ENCODE measurements at places on chromosomes 1 and 21.

GRCh38 chr21:43984905-43985689 is 27.0 kb upstream of the TRAPPC10 start:
- DNase-seq: no peak

DNA sequence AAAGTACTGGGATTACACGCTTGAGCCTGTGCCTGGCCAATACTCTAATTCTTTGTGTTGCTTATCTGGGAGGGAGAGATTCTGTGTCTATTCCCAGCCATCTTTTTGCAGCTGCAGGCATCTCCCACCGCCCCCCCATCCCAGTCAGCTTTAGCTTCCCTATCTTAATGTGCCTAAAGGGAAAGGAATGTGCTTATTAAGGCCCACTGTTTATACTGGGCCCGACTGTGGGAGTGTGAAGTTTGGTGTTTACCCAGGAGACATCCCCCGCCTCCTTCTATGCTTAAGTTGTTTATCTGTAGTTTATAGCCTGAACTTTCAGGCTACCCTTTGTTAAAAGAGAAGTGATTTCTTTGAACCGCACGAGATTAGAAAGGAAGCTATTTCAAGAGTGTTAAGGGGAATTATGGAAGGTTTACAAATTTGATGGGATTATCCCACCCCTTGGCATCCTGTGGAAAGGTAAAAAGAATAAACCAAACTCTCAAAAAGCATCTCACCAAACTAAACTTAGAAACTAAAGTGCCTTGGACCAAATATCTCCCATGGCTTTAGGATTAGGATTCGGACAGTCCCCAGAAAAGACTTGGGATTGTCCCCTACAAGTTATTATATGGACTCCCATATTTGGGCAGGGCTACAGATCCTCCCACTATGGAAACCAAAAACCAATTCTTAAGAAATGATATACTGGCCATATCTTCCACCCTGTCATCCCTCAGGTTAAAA is 25.5 kb upstream of the ZNF496 start:
- no peak for DNase-seq

GRCh38 chr1:39632682-39633417 is 6.6 kb downstream of the HEYL start:
- peak; percentile 86 for DNase-seq

DNA sequence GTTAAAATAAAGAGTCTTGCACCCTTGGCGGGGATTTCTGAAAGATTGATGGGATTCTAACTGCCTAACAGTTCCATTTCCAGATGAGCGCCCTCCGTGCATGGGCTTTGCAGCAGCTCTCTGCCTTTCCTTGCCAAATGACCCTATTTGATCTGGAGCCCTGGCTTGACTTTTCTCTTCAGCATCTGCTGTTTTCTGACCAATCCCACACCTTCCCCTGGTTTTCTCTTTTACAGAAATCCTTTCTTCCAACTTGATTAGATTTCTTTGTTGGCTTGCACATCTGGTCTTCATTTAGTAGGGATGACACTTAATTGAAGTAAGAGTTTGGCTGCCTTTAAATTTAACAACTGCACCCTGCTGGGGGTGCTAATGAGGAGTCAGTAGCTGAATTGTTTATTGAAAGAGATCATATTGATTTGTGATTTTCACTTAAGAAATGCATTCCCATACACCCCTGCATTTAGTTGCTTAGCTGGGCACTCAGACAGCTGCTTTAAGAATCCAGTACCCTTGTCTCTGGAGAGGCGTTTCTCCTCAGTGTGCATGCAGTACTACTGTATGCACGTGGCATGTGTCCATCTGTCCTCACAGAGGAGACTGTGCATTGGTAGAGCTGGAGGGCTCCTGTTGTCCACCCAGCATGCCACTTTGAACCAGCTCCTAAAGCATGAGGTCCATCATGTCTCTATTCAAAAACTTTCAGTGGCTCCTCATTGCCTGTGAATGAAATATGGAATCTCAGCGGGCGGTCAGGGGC is 99.7 kb downstream of the NOS1AP start:
- no peak for DNase-seq

- no peak for DNase-seq
Measured at GRCh38 chr1:157097692-157098091, 1.9 kb downstream of the ETV3L start.

DNA sequence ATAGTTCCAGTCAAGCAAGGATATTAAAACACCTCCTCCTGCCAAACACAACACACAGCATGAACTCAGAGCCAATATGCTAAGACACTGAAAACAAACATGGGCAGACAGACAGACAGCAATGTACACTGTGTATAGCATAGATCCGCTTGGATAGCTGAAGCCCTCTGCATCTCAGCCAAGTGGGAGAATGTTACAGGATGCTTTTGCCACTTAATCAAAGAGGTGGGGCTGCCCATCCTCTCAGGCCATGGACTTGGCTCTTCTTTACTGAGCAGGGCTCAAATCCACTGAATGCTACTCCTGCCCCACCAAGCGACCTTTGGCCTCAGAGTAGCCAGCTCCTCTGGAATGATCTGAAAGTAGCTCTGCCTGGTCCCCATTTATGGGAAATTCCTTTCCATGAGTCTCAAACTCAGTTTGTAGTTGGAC is 64.7 kb upstream of the NGF start:
- no peak for DNase-seq

DNA sequence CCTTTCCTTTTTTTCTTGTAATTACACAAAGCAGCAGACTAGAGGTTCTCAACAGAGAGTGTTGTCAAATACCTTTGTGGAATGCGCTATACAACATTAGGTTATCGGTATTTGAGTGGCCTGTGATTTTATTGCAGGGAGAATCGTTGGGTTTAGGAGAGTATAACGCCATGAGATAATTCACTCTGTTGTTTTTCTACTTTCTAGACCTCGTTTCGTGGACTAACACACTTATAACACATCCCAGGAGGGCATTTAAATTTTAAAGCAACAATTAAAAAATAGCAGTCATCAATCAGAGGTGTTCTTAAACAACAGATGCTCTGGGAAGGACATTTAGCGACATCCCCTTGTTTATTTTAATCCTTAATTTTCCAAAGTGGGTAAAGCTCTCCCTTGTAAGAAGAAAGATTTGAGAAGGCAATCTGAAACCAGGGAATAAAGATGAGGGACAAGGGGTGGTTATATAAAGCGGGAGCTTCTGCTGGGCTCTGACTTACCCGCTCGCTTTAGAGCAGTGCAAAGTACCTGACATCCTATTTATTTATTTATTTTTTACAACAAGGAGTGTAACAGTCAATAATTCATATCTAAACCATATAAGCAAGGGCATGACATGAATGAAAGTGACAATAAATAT is 4.9 kb downstream of the PBX1 start:
- no peak for DNase-seq

GRCh38 chr1:10651793-10652192 is 144.7 kb downstream of the CASZ1 start:
- DNase-seq: peak; percentile 58

GRCh38 chr1:201584471-201585092 is 45.7 kb downstream of the NAV1 start:
- no peak for DNase-seq

GRCh38 chr1:235098991-235099390 is 29.6 kb downstream of the TOMM20 start:
- DNase-seq: no peak

DNA sequence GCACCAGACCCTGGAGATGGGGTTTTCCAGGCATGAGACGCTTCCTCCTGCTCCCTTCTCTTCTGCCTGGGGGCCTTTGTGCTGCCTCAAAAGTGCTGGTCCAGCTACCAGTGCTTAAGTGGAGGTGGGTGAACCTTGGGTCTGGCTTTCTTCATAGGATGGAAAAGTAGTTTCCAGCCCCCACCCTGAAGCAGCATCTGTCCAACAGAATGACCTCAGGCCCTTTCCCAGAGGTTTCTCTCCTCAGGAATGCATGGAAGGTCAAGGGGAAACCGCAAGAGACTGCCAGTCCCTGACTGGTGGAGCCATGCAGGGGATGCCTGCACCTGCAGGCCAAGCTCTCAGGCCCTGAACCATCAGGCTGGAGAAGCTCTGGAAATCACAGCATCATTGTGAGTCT is 63.8 kb downstream of the HMGB4 start:
- DNase-seq: no peak

- DNase-seq: no peak
Measured at GRCh38 chr1:29524285-29525065, 288.2 kb downstream of the PTPRU start.

DNA sequence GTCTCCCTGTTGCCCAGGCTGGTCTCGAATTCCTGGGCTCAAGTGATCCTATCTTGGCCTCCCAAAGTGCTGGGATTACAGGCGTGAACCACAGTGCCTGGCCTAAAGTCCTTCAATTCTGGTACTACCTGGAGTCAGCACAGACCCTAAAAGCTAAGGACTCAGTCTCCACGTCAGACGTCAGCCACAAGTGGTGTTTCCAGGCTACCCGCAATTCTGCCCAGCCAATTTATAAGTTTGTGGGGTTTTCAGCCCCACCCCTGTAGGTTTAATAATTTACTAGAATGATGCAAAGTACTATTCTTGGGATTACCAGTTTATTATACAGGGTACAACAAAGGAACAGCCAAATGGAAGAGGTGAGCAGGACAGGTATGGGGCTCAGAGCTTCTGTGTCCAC is 10.6 kb upstream of the DIP2A start:
- no peak for DNase-seq

DNA sequence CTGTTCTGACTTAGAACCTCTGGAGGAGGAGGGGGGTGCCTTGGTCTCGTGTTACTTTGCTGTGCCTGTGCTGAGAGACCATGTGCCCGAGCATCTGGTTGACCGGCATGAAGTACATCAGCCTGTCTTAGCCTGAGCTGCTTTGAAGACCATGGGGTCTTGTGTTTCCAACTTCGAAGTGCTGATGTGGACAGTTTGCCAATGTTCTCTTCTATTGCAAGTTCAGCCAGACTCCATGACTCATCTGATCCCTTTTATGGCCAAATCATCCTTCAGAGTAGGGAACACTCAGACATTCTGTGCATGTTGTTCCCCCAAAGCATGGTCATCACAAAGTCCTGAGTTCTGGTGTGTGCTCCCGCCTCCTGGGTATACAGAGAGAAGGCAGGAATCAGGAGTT is 6.0 kb upstream of the PLA2G2C start:
- DNase-seq: no peak

- DNase-seq: no peak
Measured at GRCh38 chr1:154589780-154590179, 18.2 kb downstream of the ADAR start.

DNA sequence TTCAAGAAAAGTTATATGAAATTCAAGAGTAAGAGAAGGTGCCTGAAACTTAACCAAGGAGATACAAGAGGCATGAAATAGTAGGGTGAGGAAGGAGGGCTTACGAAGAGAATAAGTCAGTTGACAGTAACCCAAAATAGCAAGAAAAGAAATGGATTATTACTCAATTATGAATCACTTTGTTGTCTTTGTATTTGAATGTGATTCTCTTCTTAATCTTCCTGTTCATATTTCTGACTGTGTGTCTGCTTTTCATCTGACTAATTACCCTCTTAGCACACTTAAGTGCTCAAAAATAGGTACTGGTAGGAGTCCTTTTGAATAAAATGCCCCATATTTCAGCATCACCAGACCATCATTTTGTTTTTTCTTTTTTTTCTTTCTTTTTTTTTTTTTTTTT is 39.4 kb downstream of the GLMN start:
- no peak for DNase-seq

- no peak for DNase-seq
Measured at GRCh38 chr1:62484824-62485468, 48.1 kb downstream of the USP1 start.

DNA sequence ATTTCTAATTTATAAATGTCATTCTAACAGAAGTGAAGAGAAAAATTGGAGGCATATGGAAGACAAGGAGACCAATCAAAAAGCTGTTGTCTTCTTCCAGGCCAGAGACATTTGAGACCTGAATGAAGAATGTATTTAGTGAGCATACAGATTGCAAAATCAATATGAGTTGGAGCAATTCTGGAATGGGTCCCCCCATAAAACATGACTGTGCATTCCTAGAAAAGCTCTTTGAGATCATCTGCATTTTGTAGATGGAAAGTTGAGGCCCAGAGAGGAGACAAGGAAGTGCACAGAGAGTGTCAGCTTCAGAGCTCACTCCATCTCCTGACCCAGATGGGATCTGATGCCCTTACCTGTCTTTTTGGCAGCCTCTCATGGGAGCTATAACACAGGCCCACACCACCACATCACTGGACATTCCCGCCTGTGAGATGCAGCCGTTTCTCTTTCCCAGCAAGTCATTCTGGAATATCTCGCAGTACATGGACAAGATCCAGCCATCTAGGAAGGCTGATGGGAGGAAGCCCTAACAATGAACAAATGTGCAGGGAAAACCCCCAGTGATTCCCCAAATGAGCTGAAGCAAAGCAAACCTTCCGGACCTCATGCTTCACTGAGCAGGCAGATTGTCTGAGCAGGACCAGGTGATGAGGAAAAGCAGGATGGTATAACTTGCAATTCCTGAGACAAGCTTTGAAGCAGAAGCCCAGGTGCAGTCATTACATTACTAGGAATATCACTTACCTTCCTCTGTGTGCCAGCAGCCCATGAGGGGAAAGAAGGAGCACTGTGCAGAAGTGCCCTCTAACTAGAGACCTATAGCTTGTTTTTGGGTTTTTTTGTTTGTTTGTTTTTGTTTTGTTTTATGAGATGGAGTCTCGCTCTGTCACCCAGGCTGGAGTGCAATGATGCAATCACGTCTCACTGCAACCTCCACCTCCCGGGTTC is 445.6 kb downstream of the PLPP3 start:
- peak; percentile 28 for DNase-seq

DNA sequence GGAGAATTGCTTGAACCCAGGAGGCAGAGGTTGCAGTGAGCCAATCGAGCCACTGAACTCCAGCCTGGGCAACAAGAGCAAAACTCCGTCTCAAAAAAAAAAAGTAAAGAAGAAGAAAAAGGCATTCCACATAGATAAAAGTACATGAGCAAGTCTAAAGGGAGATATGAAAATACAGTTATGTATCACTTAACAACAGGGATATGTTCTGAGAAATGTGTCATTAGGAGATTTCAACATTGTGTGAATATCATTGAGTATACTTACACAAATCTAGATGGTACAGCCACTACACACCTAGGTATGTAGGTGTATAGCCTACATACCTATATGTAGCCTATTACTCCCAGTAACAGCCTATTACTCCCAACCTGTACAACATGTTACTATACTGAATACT is 12.7 kb downstream of the ARNT start:
- no peak for DNase-seq

DNA sequence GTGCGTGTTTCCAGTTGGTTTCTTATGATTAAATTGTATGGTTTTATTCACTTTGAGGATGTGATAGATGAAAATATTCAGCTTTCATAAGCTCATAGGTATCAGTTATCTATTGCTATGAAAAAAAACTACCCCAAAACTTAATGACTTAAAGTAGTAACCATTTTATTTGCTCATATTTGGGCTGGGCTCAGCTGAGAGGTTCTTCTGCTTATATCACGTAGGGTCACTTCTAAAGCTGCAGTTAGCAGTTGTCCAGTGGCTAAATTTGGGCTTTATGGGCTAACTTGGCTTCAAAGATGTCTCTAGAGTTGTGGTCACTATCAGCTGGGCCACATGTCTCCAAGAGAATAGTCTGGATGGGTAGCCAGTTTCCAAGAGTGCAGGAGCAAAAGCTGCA is 206.4 kb upstream of the LYPLAL1 start:
- no peak for DNase-seq

- DNase-seq: no peak
Measured at GRCh38 chr1:109040627-109040988, 1.3 kb downstream of the WDR47 start.

Measured in DMS53 (cell line).